ENCODE measurements at places on chromosomes 2 and 18.

DNA sequence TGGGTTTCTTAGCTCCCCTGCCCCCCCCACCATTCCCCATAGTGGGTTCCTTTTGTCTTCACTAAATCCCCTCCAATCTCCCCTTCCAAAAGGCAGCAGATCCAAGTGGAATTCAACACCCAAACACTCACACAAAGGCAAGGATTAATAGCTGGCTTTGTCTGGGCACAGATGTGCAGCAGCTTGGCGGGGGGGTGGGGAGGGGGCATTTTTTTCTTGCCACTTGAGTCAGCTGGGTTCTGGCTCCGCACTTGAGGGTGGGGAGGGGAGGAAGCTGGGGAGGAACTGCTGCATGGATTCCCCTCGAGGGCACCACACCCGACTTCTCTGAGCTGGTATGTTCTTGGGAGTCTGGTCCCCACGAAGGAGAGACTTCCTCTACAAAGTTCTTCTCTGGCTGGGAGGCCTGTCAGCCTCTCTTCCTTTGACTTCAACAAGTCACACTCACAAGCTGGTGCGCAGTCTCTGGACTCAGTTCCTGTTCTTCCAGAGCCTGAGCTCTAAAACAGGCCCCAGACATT, 36.0 kb downstream of the SERTAD2 start:
- no peak for DNase-seq

- no peak for DNase-seq
Measured at GRCh38 chr18:78113136-78113939, 863.7 kb downstream of the GALR1 start.

GRCh38 chr2:104871649-104871971, 17.7 kb downstream of the POU3F3 start:
- no peak for DNase-seq

DNA sequence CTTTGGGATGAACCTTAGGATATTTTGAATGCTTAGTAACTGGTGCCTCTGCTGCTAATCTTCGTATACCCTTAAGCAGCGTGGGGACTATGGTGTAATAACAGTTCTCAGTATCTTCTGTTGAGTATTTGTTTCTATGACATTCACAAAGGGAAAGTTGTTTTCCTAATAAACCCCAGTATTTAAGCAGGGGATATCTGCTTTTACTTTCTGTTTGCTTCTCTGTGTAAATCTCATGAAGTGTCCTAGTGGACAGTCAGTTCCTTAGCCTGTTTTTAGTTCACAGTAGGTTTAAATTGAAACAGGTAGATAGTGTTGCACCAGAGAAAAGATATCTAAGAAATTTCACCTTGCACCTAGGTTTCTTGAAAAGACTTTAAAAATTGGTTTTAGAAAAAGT, 14.9 kb downstream of the KIAA1328 start:
- no peak for DNase-seq

DNA sequence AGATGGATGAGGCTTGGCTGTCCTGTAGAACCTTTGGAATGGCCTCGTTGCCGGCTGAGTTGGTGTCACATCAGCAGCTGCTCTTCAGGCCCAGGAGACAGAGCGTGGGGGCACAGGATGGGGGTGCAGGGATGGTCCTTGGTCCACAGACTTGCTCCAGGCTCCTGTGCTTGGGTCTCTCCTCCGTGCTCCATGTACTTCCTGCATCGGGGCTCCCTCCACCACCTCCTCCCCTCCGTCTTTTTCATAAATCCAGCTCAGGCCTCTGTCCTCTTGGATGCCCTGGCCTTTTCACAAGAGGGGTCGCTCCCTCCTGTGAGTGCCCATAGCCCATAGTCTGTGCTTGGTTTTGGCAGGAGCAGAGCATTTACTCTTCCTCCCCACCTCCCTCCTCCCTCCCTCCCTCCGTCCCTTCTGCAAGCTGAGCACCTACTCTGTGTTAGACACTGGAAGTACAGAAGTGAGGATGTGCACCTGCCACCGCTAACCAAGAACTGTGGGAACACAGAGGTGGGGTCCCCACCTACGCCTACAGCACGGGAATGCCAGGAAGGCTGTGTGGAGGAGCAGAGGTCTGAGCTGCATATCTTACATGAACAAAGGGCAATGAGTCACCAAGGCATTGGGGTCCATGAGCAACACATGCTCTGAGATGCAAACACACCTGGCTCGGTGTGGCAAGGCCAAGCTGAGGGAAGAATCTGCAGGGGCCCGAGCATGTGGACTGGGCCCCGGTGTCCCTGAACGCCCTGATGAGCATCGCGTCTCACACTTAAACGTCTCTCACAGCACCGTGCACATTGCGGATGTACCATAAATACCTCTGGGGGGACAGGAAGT, 458.7 kb upstream of the HS6ST1 start:
- DNase-seq = no peak

DNA sequence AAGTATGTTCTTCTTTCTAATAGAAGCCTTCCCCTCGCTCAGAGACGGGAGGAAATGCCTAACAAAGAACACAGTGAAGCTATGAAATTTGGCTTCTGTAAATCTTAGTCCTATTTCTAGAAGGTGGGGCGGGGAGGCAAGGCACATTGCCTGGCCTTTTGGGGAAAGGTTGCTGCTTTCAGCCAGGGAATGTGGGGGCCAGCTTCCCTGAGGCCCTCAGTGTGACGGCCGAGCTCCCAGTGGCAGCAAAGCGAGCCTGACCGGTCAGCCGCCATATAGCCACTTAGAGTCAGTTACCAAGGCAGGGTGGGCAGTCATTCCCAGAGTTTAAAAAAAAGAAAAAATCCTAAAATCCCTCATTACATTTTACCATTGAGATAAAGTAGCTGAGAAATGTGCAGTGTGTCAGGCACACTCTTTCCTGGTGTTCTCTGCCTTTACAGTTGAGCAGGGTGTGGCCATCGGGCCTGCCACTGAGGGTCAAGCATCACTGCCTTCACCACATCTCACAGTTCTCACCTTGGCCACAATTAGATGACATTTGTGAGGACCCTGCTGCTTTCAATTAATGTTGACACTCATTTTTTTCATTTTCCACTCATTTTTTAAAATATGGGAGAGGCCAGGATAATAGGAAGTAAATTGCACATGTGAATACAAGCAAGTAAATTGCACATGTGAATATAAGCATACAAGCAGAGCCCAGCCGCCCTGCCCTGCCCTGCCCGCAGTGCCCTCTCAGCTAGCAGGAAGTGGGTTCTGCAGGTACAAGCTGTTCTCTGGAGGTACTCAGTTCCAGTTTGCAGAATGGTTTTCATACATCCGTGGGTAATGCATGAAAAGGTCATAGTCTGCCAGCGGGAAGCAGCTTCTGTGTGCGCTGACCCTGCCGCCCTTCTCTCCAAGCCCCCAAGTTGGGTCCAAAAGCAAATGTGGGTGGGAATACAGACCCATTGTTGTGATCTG, 76.9 kb downstream of the WDSUB1 start:
- no peak for DNase-seq

DNA sequence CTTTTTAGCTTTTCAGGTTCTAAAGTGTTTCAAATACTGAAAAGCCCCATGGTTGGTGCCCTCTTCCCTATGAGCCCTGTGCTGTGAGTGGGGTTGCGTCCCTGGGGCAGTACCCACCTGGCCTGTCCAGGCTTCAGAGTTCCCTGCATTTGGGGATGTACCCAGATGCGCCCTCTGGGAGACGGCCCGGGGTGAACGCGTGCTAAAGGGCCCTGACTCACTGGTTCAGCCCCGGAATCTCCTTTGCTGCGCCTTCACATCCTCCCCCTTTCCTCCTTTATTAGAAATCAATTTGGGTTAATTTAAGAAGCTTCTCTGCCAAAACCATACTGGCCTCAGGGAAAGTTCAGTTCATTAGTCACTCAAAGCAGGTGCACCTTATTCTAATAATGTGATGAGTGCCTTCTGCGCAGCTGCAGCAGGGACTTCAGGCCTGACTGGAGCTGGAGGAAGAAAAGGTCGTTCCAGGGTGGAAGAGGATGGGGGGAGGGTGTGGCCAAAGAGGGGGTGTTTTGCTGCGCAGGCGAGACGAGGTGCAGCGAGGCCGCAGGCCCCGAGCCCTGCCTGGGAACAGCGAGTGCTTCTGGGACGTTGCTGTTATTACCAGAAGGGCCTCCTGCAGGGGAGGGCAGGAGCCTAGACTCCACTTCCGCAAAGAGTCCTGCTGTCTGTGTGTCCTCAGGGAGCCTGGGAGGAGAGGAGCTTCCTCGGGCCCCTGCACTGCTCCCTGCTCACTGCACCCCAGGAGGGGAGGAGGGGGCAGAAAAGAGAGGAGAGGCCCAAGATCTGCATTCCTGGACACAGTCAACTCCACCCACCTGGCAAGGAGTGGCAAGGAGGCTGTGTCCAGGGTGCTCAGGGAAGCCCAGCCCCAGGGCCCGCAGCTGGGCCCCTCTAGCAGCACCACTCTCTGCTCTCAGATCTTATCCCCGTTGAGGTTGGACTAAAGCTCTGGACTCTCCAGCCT, 223.2 kb upstream of the PXDN start:
- DNase-seq = no peak

DNA sequence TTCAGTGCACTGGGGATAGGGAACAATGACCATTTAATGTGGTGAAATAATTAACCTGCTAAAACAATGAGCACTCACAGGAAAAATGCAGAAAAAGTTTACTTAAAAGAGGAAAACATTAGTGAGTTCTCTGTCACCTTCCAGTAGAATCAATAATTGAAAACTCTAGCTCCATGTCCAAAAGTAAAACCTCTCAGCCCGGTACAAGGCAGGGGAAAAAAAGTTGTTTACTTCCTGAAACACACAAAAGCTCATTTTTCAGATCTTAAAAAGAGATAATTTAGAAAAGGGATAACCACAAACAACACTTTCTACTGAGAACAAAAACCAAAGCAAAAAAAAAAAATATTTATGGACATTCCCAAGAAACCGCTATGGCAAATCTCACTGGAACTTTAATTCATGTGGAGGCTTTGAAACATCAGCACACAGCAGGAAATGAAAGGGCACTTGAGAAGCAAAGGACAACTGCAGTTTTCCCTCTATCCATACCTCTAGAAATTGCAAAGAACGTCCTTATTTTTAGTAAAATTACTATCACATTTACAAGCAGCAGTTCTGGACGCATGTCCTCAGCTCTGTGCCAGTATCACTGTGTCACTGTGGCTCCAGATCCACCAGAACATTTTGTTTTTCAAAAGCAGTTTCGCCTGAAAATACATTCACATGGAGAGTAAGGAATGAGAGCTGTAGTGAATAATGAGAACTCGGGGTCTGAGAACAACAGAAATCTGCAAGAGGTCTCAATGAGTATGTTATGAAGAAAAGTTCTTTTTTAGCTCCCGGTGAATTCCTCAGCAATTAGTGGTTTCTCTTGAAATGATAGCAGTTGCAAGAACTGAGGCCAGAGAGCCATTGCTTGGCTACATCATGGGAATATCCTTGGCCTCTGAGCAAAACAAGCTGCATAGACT, 44.7 kb upstream of the DNAH7 start:
- peak; percentile 74 for DNase-seq

- DNase-seq = no peak
Measured at GRCh38 chr2:54610700-54611099, 112.8 kb upstream of the EML6 start.

GRCh38 chr2:135820003-135820618, 16.9 kb downstream of the LCT start:
- DNase-seq = no peak

- no peak for DNase-seq
Measured at GRCh38 chr2:112679484-112679883, 33.7 kb downstream of the SLC20A1 start.

DNA sequence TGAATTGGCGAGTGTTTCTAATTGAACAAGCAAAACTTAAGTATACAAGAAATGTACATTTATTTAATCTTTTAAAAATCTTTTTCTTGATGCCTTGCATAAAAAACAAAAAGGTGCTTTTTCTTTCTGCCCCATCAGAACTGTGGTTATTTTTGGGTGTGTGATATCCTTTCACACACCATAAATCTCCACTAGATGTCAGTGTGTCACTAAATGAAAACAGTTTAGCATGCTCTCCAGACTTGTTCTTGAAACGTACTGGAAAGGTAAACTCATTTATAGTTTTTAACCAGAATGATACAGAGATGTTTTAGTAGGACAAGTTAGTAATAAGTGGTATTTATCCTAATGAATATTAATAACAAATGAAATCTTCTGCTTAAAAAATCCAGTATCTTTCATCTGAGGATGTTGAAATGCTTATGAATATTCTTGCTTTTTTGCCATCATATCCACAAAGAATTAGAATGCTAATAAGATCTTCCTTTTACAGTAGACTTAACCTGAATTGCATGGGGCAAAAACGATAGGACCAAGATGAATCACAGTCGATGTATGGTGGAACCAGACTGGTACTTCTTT, 96.8 kb downstream of the UBE2E3 start:
- peak; percentile 70 for DNase-seq

DNA sequence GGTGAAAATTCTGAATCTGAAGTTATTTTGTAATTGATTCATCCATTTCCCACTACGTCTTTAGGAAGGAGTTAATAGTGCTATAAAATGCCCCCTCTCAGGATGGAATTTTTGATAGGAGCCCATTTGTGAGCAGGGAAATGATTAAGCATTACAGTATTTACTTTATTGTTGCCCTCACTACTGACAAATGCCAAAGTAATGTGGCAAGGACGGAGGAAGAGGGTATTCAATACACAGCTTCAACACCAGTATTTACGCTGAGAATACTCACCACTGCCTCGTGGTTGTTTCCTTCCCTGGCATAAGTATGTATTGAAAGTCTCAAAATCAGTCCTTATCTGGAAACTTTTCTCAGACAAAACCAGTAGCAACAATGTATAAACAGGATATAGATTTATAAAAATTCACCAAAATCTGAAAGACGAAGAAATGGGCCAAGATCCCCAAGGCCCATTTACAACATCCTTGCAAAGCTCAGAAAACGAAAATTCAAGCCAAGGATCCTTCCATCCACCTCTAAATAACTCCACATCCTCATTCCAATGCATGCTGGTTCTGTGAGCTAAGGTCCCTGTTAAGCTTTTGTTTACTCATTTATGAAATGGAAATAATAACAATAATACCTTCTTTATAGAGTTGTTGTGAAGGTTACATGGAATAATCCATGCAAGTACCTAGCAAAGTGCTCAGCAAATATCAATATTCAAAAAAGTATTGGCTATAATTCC, 29.3 kb downstream of the FEZ2 start:
- peak; percentile 45 for DNase-seq

GRCh38 chr2:118954297-118955060, 12.5 kb downstream of the MARCO start:
- no peak for DNase-seq

DNA sequence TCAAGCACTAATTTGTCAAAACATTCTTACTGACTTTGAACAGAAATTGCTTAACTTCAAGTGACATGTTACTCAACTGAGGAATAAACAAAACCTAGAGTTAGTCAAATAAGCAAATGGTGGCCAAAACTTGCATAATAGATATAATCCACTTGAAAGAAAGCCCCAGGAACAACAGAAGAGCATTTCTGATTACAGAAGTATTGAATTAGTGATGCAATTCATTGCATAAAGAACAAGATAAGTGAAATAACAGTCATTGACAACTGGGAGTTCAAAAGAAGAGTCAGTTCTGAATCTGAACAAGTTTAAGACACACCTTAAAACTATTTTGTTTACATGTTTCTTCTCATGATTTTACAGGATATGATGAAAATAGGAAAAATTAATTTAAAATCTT, 30.8 kb downstream of the COBLL1 start:
- DNase-seq = no peak

GRCh38 chr18:55912919-55913318, 324.9 kb upstream of the TCF4 start:
- DNase-seq = no peak
